ENCODE measurements at places on chromosomes 5 and 9.

DNA sequence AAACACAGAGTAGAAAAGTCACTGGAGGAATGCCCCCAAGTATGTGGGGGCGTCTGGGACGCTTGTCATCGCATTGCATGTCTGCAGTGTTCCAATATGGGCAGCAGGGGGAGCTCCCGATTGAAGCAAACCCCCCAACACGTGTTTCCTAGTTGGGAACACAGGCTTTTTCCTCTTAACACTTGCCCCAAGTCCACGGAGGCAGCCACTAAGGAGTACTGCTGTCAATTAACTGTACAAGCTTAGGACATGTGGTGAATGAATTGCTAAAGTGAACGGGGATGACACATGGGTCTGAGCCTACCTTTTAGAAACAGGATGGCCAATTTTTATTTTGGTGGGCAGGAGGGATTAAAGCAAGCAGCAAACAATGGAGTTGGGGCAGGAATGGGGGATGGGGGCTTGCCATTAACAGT, 2.2 kb downstream of the GABRB2 start:
- DNase-seq, result no peak

- no peak for DNase-seq
Observed at GRCh38 chr5:4295663-4296339, 700.2 kb downstream of the IRX1 start.

- no peak for DNase-seq
Observed at GRCh38 chr5:152523964-152524363, 118.9 kb upstream of the NMUR2 start.

GRCh38 chr5:25539536-25539935, 894.8 kb upstream of the CDH10 start:
- DNase-seq, result no peak

DNA sequence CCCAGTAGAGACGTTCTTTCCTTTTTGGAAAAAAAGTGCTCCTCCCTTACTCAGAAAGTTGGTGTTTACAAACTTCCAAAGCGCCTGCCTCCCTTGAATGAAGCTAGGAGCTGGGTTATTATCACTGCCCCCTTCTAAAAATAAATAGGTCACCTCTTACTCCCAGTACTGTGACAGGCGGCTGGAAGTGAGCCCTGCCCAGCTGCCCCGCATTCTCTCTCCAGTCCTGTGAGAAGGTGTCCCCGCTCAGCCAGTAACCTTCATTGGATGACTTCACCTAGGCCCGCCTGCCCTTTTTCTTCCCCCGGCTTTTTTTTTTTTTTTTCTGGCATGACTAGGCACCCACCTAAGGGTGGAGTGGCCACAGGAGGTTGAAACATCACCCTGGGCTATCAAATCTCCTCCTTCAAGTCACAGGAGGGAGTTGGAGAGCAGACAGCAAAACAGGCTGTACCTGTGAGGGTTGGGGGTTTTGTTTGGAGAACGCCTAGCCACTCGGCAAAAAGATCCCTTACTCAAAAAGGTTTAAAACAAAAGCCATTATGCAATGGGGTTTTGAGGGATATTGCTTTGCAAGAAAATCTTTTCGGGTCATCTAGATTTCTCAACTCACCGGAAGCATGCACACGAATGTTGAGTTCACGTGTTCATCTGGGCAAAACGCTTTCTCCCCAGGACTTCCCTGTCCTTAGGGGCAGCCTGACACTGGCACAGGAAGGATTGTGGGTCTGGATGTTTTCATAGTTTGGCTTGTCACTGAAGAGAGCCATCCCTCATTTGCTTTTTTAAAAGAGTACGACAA, 43.3 kb upstream of the ZNF622 start:
- DNase-seq, result no peak

DNA sequence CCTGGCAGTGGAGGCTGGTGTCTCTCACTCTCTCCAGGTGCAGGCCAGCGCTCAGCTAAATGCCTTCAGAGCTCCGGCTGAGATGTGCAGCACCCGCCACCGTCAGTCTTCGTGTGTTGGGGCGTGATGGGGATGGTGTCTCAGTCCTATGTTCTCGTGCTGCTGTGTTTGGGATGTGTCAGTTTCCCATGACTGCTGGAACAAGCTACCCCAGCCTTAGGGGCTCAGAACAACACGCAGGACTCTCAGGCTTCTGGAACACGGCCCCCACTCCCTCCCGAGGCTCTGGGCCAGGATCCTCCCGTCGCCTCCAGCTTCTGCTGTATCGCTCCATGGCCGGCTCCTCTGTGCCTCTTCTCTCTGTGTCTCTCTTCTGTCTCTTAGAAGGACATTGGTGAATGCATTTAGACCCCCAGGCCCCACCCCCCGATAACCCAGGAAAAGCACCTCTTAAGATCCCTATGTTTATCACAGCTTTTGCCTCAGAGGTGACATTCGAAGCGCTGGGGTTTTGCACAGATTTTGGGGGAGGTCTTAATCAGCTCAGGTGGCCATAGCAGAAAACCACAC, 9.6 kb upstream of the CEP72 start:
- no peak for DNase-seq

- DNase-seq, result no peak
Observed at GRCh38 chr9:134585746-134586706, 55.6 kb upstream of the COL5A1 start.

DNA sequence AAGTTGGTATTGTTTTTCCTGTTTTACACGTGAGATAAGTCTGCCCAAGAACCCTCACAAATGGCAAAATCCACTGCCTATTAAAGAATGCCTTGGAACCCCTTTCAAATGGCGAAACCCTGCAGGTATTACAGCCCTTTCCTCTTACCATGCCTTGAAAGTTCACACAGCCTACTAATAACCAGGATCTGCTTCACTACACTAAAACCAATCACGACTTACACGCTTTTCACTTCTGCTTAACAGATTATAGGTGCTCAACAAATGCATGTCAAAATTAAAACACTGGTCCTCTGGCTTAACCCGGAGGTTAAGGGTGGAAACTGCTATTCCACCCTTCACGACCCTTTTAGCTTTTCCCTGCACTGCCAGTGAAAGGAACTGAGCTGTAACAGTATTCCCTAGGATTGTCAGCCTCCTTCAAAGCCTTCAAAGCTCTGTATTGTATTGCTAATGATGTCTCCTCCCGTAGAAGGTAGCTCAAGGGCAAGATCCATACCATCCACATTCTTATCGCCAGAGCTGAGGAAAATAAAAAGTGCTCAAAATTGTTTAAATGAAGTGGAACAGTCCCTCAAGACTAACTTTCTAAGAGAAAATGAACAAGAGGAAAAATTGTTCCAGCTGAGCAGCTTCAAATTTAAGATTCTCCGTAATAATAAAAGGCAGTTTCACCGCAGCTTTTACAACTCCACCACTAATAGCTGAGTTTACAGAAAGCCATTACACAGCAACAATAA, 997 bp downstream of the AUH start:
- no peak for DNase-seq

- no peak for DNase-seq
Observed at GRCh38 chr5:61994171-61994570, 311.8 kb upstream of the KIF2A start.

GRCh38 chr9:69120380-69121154, 53.5 kb upstream of the TJP2 start:
- DNase-seq, result no peak

- DNase-seq, result no peak
Observed at GRCh38 chr9:136722969-136723356, 10.6 kb downstream of the DIPK1B start.

GRCh38 chr9:19408316-19408692, 505 bp upstream of the ACER2 start:
- DNase-seq, result no peak

DNA sequence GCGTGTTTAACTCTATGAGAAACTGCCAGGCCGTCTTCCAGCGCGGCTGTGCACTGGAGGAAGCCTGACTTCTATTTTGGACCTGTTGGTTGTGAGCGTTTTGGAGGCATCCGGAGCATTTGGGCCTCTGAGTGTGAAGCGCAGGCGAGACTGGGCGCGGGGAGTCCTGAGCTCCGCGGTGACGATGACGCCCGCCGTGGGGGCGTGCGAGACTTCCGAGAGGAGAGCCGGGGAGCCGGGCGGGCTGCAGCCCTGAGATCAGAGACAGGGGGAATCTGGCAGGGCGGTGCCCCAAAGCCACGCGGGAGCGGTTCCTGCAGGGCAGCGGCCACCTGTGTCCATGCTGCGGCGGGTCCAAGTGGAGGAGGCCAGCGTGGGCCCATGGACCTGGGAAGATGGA, 47.4 kb downstream of the NTNG2 start:
- no peak for DNase-seq

GRCh38 chr5:119049824-119050449, 20.9 kb upstream of the DMXL1 start:
- DNase-seq, result no peak

GRCh38 chr5:93715761-93716160, 25.6 kb downstream of the POU5F2 start:
- DNase-seq, result no peak

DNA sequence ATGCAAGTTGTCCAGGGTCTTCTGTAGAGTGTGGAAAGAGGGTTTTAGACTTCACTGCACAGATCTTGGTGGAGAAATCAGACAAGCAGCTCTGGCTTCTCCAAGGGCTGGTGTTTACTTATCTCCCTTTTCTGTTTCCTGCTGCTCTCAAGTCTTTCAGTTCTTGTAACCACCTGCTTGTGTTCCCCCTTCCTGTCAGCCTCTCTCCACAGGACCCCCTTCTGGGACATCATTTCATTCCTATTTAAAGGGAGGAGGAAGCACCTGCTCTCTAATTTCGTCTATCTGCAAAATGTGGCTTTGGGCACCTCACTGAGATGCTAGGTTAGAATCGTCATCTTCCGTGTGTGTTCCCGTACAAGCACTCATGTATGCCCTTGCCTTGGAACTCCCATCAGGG, 636.2 kb downstream of the MTRR start:
- DNase-seq, result no peak

- no peak for DNase-seq
Observed at GRCh38 chr5:62312036-62312435, 6.0 kb downstream of the KIF2A start.

DNA sequence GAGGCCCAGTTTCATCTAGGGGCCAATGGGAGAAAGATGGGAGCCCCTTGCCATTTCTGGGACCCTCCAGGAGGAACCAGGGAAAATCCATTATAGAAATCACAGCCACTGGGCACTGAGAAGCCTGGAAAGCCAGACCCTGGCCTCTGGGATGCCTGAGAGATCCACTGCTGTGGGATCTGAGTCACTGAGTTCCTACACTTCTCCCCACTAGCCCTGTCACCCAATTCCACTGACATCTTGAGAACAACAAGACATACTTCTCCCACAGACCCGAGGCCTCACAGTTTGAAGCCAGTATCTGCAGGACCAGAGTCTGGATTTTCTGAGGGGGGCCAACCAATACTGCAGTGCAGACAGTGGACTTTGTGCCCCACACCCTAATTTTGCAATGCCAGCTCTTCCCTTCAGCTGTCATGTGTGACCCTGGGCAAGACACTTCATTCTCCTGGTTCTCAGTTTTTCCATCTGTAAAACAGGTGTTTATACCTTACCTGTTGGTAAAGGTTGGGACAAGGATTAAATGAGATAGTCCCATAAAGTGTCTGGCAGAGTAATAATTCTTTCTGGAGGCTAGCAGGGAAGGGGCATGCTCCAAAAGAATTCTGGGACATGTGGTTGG, 46.5 kb downstream of the CXXC5 start:
- no peak for DNase-seq

- no peak for DNase-seq
Observed at GRCh38 chr9:92425474-92425873, 1.2 kb upstream of the OMD start.

DNA sequence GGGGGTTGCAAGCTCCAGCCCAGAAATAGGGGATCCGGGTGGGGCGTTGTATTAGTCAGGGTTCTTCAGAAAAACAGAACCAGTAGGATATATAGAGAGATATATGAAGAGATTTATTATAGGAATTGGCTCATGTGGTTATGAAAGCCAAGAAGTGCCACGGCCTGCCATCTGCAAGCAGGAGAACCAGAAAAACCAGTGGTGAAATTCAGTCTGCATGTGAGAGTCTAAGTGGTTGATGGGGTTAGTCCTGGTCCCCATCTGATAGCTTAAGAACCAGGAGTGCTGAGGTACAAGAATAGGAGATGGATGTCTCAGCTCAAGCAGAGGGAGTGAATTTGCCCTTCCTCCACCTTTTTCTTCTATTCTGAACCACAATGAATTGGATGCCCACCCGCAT, 123.4 kb upstream of the APC start:
- no peak for DNase-seq

GRCh38 chr9:101457003-101457402, 21.4 kb upstream of the ALDOB start:
- no peak for DNase-seq

DNA sequence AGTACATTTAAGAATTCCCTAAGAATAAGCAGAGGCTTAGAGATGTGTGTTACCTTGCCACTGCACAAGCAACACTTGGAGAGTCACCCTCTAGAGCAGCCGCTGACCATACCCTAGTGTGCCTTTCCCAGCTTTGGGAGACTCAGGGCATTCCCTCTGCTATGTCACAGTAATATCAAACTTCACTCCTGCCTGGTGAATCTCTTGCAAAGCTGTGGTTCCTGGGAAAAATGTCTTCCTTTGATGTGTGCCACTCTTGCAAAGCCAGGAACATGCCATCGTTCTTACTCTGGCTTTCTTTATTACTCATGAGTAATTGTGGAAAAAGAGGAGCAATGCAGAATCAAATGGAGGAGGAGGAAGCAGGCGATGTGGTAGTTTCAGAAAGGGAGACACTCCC, 173.2 kb downstream of the CCDC192 start:
- DNase-seq, result no peak

DNA sequence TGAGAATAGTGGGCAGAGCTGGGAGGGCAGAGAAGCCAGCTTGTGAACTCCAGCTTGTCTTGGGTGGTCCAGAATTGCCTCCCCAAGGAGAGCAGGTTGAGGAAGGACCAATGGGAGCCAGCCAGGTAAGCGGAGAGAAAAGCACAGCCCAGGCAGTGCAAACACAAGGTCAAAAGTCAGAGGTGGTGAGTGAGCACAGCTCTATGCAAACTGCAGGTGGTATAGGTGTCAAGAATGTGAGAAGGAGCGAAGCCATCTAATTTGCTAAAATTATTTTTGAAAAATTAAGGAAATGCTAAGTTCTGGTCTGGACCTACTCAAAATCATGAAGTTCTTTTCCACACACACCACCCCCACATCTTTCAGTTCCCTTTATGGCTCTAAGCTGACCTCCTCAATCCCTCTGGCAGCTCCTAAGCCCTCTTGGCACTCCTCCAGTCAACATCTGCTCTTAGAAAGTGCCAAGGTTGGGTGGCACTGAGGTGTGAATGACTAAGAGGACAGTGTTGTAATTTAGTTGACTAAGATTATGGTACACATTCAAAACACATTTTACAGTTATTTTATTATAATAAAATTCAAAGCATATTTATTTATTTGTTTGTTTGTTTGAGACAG, 6.6 kb upstream of the OTULINL start:
- DNase-seq, result no peak

GRCh38 chr9:116337015-116337414, 183.4 kb downstream of the PAPPA start:
- DNase-seq, result no peak

DNA sequence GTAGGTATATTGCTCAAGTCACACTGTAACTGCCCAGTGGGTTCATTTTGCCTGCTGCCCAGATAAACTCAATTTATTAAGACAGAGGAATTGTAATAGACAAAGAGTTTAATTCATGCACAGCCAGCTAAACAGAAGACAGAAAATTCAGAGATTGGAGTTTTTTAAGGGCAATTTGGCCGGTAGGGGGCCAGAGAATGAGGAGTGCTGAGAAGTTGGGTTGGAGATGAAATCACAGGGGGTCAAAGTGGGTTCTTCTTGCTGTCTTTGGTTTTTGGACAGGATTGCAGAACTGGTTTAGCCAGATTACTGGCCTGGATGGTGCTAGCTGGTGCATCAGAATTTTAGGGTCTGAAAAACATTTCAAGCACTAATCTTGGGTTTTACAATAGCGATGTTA, 20.7 kb upstream of the IL33 start:
- no peak for DNase-seq

GRCh38 chr5:52554293-52554692, 233.4 kb upstream of the ITGA1 start:
- DNase-seq, result no peak

Measured in NCI-H2227 treated with DMSO at 0.1 percent for 48 hours (cell line).